ENCODE measurements at places on chromosomes 13 and 19.
A peak's percentile ranks its signal among the peaks of the same experiment; 100 is the strongest.

- no peak for DNase-seq
These were observed 6.9 kb downstream of the NOSIP start for GRCh38 chr19:49573425-49573824.

- no peak for DNase-seq
These were observed 2.5 kb upstream of the GADD45GIP1 start for GRCh38 chr19:12959481-12959880.

GRCh38 chr19:15866636-15867035, 31.2 kb downstream of the CYP4F2 start:
- DNase-seq: no peak

DNA sequence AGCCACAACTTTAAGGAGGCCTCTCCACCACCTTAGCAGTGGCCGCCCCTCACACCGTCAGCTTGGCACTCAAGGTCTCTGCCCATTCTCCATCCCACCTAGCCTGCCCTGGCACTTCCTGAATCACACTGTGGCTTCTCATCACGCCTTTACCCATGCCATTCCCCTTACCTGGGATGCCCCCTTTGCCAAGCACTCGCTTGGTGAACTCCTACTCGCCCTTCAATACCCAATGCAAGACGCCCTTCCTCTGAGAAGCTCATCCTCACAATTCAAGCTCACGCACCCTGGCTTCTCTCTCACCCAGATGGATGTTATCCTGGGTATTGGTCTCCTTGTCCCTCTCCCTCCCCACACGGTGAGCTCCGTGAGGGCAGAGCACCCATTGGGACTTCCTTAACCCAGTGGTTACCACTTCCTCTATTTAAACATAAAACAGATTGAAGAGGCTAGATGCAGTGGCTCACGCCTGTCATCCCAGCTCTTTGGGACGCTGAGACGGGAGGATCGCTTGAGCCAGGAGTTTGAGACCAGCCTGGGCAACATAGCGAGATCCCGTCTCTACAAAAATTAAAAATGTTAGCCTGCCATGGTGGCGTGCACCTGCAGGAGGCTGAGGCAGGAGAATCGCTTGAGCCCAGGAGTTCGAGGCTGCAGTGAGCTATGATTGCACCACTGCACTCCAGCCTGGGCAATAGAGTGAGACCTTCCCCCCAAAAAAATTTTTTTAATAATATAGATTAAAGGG, 12.6 kb upstream of the SHD start:
- DNase-seq: no peak

DNA sequence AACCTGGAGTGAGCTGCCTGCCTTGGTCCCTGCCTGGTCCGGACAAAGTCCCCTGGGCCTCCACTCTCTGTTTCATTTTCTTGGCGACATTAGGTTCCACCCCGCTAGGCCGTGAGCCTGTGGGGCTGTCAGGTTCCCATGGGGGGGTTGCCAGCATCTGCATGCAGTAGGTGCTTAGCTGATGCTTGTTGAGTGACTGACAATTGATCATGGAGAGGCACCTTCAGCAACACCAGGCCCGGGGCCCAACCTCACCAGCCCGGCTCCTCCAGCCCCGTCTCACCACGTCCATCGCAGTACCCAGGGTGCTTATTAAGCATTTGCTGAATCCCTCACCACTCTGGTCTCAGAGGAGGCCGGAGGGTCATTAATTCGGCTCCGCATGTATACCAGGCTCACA, 13.4 kb downstream of the MISP start:
- no peak for DNase-seq

GRCh38 chr13:44272692-44273091, 100.9 kb upstream of the SERP2 start:
- DNase-seq: peak; percentile 93

DNA sequence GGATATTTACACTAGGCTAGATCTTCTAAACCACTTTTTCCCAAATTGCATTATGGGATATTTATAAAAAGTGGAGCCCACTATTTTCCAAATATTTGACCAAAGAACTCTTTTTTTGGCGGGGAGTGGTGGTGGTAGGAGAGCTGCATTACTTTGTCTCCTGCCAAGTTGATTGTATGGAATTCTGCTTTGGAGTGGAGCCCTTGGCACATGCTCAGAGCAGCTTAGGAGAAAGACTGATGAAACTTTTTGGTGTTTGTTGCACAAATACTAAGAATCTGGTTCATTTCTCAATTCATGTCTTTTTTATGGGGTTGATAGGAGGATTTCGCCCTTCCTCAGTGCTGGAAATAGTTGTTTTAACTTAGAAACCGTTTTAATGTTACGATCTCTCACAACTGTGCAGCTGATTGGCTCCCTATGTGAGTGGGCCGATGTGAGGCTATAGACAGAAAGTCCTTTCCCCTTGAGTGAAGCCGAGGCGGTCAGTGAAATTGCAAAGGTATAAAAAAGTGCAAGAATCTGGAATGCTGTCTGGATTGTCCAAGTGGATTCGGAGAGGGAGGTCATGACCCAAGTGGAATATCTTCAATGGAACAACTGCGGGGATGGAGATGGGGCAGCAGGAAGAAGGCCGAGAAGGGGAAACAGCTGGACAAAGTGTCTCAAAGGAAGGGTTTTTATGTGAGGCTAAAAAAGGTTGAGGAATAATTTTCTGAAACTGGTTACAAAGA, 415.9 kb downstream of the FGF9 start:
- DNase-seq: no peak

- no peak for DNase-seq
These were observed 9.8 kb upstream of the GNA15 start for GRCh38 chr19:3125900-3126524.

- DNase-seq: no peak
These were observed 13.5 kb downstream of the WIZ start for GRCh38 chr19:15436012-15436825.

- no peak for DNase-seq
These were observed 8.5 kb downstream of the CBARP start for GRCh38 chr19:1229056-1229923.

DNA sequence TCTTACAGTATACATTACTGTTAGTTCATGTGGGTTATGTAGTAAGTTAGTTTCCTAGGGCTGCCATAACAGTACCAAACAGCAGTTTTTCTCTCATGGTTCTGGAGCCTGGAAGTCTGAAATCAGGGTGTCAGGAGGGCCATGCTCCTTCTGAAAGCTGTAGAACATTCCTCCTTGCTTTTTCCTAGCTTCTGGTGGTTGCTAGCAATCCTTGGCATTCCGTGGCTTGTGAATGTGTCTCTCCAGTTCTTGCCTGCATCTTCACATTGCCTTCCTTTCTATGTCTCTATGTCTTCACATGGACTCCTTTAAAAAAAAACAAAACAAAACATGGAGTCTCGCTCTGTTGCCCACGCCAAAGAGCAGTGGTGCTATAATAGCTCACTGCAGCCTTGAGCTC, 95.4 kb downstream of the WDFY2 start:
- DNase-seq: no peak

DNA sequence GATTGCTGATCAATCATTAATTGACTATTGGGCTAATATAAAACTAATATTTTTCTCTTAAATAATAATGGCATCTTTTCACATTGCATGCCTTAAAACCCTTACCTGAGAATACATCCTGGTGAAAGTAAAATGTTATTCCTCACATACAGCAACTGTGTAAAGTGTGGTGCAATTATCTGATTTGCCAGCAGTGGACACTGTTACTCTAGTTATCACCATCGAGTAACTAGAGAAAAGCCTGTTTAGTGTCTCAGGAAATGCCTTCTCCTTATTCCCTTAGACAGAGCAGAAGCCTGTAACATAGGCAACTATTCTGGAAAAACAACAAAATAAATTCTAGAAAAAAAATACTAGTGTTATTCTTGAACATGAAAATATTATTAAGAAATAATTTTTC, 459.8 kb downstream of the FGF14 start:
- DNase-seq: peak; percentile 62
